ENCODE measurements at places on chromosomes 13 and 19.

GRCh38 chr19:50248826-50249225, 45.4 kb downstream of the MYH14 start:
- no peak for DNase-seq
- no peak overlapping the region for H3K4me3 ChIP-seq
- H3K27ac ChIP-seq: no peak overlapping the region
- H3K36me3 ChIP-seq: no peaks in the 10 kb centered on the region
- no peaks in the 10 kb centered on the region for H3K4me1 ChIP-seq
- H3K27me3 ChIP-seq: no peaks in the 10 kb centered on the region

DNA sequence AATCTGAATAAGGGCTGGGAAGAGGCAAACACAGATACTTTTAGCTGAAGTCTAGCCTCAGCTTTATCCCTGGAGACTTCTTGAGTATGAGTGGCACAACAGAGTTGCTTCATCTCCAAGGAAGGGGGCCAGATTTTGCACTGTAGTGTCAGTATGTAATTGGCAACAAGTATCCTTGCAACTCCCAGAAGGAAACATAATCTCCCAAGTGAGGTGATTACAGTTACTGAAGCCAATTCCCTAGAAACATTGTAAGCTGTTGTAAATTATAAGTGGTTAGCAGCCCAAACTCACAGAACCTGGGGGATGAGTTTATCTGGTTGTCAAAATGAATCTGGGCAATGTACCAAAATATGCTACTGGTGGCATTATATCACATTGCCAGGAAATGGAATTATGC, 2065.7 kb upstream of the PCDH20 start:
- no peaks in the 10 kb centered on the region for H3K27me3 ChIP-seq
- no peak overlapping the region for H3K4me3 ChIP-seq
- H3K36me3 ChIP-seq: no peaks in the 10 kb centered on the region
- DNase-seq: no peak
- H3K4me1 ChIP-seq: no peaks in the 10 kb centered on the region

- no peak overlapping the region for H3K27ac ChIP-seq
- DNase-seq: no peak
- H3K36me3 ChIP-seq: peaks cover 3% of the 10 kb centered on the region
- no peak overlapping the region for H3K4me3 ChIP-seq
- H3K4me1 ChIP-seq: peaks cover 23% of the 10 kb centered on the region
Measured at GRCh38 chr13:99985886-99986527, 4.4 kb downstream of the ZIC2 start.

- no peak overlapping the region for H3K4me3 ChIP-seq
- no peaks in the 10 kb centered on the region for H3K4me1 ChIP-seq
- no peaks in the 10 kb centered on the region for H3K36me3 ChIP-seq
- H3K27ac ChIP-seq: no peak overlapping the region
- DNase-seq: peak; percentile 2
- no peaks in the 10 kb centered on the region for H3K27me3 ChIP-seq
Measured at GRCh38 chr19:35355791-35356460, 2.3 kb upstream of the FFAR3 start.

DNA sequence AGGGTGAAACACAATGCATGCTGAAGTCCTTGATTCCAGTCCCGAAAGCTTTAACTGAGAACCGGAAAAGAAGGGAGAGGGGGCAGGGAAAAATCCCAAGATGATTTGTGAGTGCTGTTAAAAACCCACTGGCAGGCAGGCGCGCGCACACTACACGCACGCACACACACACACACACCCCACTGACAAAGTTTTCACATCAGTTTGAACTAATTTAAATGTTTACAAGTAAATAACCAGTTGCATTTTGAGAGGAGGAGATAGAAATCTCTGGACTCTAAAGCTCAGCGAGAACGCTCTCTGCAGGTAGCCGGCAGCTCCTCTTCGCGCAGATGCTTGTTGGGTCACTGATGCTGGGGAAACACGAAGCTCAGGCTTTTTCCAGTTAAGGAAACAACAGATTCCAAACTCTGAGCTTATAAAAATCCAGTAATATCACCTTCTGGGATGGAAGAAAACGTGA, 818 bp upstream of the SLITRK1 start:
- no peak for DNase-seq
- H3K27me3 ChIP-seq: no peaks in the 10 kb centered on the region
- no peaks in the 10 kb centered on the region for H3K36me3 ChIP-seq
- no peaks in the 10 kb centered on the region for H3K4me1 ChIP-seq

DNA sequence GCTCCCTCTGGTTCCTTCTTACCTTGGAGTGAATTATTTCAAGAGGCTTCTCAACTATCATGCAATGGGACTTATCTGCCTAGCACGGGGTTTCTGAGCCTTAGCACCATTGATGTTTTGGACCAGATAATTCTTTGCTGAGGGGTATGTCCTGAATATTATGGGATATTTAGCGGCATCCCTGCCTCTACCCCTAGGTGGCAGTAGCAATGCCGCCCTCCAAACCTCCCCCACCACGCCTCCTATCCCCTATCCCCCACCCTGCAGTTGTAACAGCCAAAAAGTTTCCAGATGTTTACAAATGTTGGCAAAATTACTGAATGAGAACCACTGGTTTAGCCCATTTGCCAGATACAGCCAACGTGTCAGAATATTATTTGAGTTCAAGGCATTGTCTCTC, 125.5 kb downstream of the POSTN start:
- H3K36me3 ChIP-seq: no peaks in the 10 kb centered on the region
- no peak for DNase-seq
- no peak overlapping the region for H3K27ac ChIP-seq
- no peaks in the 10 kb centered on the region for H3K27me3 ChIP-seq
- no peak overlapping the region for H3K4me3 ChIP-seq

DNA sequence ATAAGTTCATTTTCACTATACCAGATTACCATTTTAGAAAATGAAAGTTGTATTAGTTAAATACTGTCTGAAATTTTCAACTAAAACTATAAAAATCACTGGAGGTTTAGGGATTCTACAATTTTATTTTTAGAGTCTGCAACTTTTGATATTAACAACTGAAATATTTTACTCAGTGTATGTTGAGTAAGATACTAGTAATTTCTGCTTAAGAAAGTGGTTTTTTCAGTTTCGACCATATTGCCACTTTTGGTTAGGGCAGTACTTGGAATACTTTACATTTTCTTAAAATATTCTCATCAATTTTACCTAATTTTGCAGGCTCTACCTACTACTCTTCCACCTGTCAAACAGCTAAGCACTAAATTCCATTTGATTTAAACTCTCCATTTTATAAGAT, 59.6 kb downstream of the KCNRG start:
- no peak overlapping the region for H3K27ac ChIP-seq
- DNase-seq: no peak
- H3K27me3 ChIP-seq: no peaks in the 10 kb centered on the region
- peaks cover 72% of the 10 kb centered on the region for H3K36me3 ChIP-seq
